COR-L47 (cell line): ENCODE measurements at places on chromosomes 5 and 9.
A peak's percentile ranks its signal among the peaks of the same experiment; 100 is the strongest.

GRCh38 chr5:14810928-14811572 lies 60.5 kb downstream of the ANKH start:
- no peak for DNase-seq

DNA sequence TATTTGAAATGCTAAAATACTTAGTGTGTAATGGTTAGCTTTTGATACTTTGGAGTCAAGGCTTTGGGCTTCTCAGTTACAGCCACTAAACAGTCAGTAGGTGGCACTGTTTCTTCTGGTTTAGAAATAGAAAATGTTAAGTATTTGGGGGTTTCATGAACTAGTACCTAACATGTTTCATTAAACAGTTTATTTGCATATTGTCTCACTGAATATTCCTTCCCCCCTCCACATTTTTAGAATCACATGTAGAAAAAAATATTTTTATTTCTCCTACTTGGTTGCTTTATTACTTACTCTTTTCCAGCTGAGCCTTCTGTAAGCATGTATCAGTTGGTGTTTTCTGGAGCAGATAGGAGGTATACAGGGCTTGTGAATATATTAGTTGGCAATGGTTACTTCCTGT lies 48.0 kb downstream of the IPO11 start:
- peak; percentile 29 for DNase-seq

DNA sequence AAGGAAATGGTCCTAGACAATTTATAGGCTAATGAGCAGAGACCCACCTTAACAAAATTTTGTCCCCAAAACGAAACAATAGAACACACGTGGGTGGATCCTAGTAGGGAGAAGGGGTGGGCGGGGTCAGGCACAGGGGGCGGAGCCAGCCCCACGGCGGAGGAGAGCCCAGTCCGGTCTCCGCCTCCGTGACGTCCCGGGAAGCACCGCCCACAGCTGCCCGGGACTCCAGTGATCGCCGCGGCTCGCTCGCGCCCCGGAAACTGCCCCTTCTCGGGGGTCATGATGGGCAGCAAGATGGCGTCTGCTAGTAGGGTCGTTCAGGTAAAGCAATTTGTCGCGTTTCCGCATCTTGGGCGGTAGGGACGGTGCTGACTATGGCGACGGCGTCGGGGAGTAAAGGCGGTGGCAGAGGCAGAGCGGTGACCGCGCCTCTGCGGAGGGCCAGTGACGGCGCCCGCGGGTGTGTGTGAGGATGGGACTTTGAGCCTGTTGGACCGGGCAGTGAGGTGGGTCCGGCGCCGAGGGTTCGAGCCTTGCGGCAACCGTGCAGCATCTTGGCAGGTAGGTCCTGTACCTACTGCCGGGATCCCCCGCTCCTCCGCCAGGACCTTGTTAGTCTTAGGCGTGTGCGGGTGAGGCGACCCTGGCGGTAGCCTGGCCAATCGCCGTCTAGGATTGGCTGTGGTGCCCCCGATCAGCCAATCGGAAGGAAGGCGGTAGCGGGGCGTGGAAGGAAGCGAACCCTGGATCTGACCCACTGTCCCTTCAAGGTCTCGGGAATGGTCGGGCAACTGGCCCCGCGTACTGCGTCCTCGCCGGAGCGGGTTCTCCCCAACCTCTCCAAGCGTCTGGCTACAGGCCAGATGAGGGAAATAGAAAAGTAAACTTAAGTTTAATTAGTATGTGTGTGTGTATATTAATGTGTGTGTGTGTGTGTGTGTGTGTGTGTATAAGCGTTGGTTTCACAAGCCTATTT lies 16.8 kb upstream of the CDK7 start:
- peak; percentile 92 for DNase-seq

GRCh38 chr5:17113174-17113958 lies 104.1 kb upstream of the BASP1 start:
- DNase-seq: no peak

DNA sequence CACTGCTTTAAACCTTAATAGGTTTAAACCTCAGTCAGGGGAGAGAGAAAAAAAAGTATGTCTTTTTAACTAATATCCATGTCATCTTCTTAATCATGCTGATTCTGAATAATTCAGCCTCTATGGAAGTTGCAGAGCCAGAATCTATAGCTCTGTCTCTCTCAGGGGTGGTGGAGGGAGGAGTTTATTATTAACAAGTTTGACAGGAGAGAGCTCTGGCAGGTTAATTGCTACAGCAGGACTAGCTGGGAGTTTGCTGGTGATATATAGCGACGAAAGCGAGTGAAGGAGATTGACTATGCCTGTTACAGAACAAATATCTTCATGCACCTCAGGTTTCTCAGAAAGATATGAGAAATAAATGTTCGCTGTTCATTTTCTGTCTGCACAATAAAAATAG lies 586.4 kb downstream of the TLE4 start:
- DNase-seq: no peak

- DNase-seq: no peak
Observed at GRCh38 chr9:124496463-124496862, 10.7 kb downstream of the NR5A1 start.

DNA sequence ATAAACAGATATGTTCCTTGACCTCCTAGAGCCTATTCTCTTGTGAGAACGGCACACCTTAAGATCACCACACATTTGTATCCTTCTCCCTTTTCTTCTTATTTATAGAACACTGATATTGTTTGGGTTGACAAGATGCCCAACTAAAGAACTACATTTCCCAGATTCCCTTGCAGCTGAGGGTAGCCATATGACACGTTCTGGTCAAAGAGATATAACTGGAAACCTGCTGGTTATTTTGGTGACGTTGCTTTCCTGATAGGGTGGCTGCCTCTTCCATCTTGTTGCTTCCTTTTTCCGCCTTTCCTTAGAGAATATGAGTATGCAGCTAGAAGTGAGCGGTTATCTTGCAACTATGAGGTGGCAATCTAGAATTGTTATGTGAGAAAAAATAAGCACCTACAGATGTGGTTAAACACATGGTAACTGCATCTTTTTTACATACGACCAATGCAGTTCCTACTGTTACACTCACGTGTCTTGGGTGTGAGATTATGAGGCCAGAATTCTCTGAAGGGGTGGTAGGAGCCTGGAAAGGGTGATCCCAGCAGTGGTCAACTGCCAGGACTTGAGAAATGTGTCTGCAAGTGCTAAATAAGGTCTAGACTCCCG lies 72.9 kb downstream of the SEC61B start:
- no peak for DNase-seq

- DNase-seq: no peak
Observed at GRCh38 chr5:128241051-128241695, 157.6 kb downstream of the SLC12A2 start.

DNA sequence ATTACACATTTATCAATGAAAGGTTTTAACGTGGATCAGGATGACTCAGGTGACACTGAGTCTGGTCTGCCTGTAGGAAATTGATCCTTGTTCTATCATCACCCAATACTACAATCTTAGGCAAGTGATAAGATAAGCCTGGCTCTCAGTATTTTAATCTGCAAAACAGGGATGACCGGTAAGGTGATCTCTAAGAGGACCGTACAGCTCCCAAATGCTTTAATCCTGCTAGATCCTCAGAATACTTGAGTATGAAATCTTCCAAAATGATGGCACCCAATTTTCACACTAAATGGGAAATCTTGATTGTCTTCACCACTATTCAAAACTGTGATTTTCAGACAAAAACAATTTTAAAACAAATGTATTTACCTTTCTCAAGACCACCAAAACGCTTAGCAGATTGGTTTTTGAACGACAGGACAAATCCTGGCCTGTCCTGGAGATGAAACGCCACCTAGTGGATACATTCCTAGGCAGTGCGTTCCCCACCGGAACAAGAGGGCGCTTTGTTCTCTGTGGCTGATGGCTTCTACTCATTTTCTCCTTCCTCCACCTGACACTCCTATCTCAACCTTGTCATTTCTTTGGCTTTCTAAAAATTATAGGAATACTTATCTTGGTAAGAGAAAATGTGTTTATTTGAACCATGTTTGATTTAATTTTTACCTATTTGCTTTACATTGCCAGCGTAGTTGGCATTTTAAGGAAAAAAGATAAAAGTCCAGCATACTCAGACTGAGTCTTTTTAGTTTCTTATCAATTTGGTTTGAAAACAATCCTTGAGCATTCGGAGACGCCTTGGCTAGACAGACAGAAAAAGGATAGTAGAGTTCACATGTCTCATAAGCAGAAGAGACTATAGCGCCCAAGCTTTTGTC lies 41.2 kb upstream of the VCAN start:
- DNase-seq: peak; percentile 66

DNA sequence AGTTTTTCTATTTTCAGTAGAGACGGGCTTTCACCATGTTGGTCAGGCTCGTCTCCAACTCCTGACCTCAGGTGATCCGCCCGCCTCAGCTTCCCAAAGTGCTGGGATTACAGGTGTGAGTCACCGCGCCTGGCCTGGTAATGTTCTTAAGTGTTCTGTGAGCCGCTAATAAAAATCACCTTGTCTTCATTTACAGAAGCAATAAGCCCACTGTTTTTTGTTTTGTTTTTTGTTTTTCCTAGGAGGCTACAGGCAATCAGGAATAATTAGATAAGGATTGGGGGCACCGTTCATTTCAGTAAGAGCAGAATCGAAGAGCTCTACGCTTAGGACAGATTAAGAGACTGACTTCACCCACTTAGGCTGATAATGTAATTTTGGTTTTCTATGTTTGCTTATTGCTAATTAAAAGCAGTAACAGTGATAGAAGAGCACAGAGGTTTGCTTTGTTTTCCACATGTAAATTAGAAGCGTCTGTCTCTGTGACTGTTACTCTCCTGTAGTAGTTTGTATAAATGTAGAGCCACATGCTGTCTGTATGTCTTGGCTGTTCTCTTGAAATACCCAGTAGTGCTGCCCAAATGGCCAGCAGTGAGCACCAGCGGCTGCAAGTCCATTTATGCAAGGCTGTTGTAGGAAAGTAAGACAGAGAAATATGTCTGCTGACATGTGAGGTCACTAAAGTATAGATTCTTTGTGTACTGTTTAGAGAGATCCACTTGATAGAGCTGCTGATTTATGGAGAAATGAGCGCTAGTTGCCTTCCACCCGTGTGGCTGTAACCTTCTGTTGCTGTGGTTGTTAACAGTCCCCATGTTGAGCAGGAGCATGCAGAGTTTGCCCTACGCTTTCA lies 30.5 kb downstream of the TRIO start:
- DNase-seq: no peak

GRCh38 chr9:73174330-73174980 lies 22.8 kb downstream of the ANXA1 start:
- DNase-seq: no peak

DNA sequence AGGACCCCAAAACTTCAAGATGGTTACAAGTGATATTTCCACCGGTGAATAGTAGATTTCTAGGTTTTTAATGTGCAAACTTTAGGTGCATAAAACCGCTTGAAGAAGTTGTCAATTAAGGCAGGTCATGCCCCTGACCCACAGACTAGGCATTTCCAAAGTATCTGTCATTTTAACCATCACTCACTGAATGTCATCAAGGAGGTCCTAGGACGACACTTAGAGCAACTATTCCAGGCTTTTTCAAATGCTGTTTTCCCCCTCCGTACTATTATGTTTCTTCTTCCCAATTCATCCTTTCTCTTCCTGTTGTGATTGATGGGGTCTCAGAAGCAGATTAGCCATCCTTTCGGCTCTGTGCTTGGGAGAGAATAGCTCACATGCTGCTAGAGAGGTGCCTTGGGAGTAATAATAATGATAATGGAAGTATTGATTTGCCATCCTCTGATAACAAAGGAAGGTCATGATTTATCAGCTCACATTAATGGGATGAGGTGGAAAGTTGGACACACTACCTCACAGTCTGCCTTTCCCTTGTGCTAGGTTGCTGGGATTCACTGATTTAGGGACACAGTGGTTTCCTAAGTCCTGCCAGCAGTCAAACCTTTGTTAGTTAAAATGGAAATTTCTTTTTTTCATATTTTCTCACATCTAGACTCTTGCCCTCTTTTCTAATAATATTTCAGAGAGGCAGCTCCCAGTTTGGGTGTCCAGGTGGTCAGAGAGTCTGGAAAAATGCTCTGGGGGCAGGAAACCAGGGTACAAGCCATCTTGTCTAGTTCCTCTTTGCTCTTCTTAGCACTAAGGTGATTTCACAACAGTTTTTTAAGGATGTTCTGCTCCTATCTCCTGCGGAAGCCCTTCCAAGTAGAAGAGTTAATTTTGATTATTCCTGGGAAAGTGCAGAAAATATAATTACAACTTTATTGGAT lies 67.0 kb downstream of the PTTG1 start:
- no peak for DNase-seq

DNA sequence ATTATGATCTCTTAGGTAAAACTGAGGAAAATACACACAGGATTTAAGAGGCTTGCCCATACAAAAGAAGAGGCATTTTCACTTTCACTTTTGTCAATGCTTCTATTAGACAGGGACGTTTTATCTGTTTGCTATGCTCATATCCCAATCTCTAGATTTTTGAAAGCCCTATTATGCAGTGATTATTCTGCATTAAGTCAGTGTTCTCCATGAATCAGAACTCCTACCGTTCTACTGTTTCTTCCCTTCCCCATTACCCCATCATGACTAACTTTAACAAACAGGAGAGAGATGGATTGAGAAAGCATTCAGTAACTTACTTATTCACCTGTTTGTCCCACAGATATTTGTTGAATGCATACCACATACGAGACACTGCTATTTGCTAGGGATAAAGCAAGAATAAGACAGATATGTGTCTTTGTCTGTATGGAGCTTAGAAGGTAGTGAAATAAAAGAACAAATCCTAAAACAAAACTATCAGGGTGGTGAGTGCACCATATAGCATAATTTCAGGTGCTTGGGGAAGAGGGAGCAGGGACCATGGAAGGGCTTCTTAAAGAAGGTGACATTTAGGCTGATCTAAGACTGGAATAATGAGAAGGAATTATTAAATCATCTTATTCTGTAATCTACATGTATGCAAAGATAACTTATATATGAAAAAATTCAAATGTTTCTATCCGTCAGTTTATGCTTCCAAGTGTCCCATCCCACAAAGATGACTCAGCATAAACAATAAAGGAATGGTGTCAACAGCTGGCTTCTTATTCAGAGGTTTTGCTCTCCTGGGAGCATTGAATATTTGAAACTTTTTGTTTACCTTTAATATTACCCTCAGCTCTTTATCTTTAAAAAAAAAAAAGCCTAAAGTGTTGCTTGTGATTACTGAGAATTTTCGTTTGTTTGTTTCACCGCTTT lies 328.1 kb downstream of the HINT1 start:
- no peak for DNase-seq

DNA sequence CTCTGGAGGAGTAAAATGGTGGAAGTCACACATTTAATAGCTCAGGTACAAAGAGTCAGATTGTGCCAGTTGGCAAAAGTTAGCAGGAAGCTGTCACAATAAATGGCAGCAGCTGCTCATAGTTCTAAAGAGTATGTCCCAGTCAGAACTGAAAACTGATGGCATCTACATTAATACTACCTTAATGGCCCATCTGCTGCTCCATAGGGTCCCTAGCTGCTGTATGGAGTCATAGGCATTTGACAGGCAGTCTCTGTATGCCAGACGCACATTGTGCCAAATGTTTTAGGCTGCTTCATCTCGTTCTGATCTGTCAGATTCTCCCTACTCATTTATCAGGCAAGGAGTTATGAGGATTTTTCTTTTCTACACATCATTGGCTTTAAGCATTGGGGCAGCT lies 515.8 kb upstream of the ARRDC3 start:
- no peak for DNase-seq
